ENCODE measurements at places on chromosomes 11 and 22.
A peak's percentile ranks its signal among the peaks of the same experiment; 100 is the strongest.

- no peak for DNase-seq
Measured at GRCh38 chr11:115185507-115185906, 318.7 kb downstream of the CADM1 start.

GRCh38 chr22:42270510-42271190, at the start of gene TCF20:
TSS of gene TCF20 (minus strand) at chr22:42270653. CDS start at chr22:42215305, 55,348 bp downstream.
- peak; percentile 81 for DNase-seq

DNA sequence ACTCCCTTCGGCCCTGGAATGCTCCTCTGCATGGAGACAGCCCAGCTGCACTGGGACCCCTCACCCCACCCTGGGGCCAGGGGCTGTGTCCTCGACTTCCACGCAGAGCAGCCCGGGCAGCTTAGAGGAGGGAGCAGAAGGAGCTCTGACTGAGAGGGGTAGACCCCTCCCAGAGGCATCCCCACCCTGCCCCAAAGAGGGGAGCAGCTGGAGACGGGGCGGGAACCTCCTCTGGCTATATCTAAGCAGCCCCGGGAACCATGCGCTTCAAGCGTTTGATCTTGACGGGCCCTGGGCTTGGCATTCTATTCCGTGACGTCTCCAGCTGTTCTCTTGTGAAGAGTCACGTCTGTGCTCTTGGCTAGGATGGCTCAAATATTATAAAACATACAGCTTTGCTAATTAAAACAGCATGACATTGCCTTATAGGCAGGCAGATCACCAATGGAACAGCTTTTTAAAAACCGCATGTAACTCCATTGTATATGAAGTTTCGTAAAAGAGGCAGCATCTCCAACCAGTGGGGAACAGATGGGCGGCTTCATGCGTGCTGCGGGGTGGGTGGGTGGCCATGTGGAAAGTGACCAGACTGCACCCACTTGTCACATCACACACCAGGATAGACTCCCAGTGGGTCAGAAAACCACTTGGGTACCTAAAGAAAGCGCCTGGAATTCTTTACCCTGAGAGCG, 7.7 kb downstream of the KCNQ1 start:
- no peak for DNase-seq

GRCh38 chr11:99366546-99366945, 345.8 kb downstream of the CNTN5 start:
- DNase-seq: no peak

DNA sequence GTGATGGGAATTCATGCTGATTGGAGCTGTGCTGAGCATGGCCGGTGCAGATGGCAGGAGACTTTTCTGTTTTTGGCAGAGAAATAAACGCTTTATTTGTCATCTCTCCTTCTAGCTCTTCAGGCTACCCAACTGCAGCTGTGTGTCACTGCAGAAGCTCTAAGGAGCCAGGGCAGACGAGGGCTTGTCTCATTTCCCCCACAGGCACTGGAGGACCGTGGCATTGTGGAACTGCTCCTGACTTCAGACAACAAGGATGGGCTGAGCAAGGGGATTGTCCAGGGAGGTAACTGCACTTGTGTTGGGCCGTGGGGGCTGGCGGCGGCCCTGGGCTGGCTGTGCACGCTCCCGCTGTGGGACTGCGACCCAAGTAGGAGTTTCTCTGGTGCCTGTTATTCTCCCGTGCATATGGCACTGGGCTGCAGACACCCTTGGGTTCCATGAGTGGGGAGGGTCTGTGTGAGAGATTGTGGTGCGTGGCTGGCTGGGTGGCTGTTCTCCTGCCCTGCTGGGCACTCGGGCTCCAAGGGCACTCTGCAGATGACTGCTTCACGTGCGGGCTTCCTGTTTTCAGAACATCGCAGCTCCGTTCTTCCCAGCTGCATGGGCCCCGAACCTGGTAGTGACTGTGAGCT, 27.2 kb downstream of the GLB1L2 start:
- DNase-seq: no peak
